Hepatocyte (in vitro differentiated cells): ENCODE measurements at places on chromosomes 11 and 22. TPM values are rescaled to one million over a fixed set of nuclear protein-coding genes. Genes with fewer than 3 reads are reported as not detected.
A peak's percentile ranks its signal among the peaks of the same experiment; 100 is the strongest.

DNA sequence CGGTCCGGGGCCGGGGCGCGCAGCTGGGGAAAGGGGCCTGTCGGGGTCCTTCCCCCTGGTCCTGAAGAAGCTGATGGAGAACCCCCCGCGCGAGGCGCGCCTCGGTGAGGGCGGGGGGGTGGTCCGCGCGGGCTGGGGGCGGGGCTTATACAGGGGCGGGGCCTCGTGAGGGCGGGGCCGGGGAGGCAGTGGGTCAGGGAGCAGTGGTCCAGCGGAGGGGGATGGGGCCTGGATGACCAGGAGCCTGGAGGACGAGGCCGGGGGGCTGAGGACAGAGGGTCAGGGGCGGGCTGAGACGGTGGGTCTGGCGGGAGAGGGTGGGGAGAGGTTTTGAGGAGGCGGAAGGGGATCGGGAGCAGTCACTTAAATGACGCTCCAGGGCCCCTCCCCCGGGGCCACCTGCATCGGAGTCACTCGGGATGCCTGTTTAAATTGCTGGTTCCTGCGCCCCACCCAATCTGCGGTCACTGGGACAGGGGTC is 396 bp downstream of the TEF start:
- peak; percentile 83 for DNase-seq

- DNase-seq: peak; percentile 60
Measured at GRCh38 chr11:35083431-35084238, 55.3 kb upstream of the CD44 start.

DNA sequence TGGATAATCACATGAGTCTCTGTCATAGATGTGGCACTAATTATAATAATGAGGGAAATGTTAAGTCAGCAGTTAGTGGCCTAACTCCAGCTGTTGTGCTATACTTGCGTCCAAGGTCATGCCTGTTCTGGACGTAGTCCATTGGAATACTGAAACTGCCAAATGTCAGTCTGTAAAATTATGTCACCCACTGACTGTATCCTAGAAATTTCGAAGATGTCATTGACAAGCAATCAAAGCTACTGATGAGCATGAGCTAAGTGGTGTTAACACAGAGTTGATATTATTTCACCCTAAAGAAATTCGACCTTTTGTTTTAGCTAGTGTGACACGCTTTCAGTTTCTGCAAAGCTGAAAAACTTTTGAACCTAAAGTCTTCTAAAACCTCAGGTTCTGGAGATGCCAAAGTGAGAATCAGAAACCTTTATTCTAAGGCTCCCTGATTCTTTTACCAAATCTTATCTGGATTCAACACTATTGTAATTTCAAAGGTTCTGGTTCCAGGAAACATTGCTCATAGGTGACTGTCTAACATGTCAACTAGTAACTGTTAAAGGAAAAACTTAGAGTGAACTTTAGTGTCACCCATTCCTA is 14.9 kb upstream of the ME3 start:
- DNase-seq: no peak

Gene NRXN2
- polyA plus RNA-seq: 1.7 and 2.8 TPM in 2 replicates
